ENCODE measurements at places on chromosomes 4 and X.

DNA sequence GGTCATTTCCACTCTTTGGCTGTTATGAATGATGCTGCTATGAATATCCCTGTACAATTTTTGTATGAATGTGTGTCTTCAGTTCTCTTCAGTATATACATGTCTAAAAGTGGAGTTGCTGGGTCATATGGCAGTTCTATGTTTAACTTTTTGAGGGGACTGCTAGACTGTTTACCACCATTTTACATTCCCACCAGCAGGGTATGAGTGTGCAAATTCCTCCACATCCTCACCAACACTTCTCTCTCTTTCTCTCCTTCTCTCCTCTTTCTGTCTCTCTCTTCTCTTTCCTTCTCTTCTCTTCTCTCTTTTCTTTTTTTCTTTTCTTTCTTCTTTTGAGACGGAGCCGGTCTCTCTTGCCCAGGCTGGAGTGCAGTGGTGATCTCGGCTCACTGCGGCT lies 7.8 kb downstream of the WWC2 start:
- DNase-seq: no peak

DNA sequence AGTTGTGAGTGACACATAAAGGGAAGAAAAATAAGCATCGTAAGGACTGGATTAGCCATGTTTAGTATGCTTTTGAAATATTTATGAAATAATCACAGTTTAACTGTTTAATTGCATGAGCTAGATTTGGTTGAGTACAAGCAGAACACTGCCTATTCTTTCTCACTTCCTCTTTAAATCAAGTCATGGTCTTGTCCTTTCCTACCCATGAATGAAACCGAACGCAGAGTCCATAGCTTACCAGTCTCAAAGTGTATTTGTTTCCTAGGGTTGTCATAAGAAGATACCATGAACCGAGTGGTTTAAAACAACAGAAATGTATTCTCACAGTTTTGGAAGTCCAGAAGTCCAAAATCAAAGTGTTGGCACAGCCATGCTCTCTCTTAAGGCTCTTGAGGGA lies 684.0 kb upstream of the MAGEB2 start:
- DNase-seq: no peak

GRCh38 chr4:179595671-179596410 lies 2153.6 kb upstream of the AGA start:
- no peak for DNase-seq

- DNase-seq: no peak
These were observed 48.6 kb upstream of the RASL11B start for GRCh38 chr4:52813546-52813945.

GRCh38 chr4:23866450-23867075 lies 23.3 kb downstream of the PPARGC1A start:
- DNase-seq: no peak

DNA sequence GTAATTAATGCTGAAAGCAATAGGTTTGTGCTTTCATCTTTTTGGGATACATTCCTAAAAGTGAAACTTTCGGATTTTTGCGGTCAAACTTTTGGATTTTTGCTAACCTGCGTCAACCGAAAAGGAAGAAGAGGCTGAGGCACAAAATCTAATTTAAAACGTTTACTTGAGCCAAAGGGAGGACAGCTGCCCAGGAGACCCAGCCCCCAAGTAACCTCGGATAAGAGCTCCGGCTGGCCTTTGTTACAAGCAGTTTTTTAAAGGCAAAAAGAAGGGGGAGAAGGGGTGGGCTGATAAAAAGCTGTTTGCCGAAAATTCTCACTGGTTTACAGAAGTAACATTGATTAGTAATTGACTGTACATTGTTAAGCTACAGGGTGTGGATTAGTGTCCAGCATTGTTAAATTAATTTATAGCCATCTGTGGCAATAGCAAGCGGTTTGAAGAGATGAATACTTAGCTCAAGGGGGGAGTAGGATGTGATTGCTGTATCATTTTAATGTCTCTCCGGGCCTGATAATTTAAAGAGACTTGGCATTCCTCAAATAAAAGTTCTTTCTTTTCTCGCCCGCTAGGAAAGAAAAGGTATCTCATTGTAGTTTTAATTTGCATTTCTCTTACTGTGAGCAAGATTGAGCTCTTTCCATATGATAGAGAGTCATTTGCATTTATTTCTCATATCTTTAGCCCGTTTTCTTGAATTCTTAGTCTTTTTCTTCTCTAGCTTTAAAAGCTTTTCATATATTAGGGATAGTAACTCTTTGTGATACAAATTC lies 59.1 kb upstream of the USP9X start:
- no peak for DNase-seq

DNA sequence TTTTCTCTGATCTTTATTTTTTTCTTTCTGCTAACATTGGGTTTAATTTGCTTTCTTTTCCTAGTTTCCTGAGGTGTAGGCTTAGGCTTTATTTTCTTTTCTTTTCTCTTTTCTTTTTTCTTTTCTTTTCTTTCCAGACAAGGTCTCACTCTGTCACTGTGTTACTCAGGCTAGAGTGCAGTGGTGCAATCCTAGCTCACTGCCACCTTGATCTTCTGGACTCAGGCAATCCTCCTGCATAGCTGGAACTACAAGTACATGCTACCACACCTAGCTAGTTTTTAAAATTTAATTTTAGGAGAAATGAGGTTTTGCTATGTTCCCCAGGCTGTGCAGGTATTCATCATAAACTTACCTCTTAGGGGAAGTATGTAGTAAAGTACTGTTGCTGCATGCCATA lies 197.8 kb upstream of the ANKRD50 start:
- no peak for DNase-seq

GRCh38 chr4:7559316-7559715 lies 124.6 kb upstream of the PSAPL1 start:
- no peak for DNase-seq

DNA sequence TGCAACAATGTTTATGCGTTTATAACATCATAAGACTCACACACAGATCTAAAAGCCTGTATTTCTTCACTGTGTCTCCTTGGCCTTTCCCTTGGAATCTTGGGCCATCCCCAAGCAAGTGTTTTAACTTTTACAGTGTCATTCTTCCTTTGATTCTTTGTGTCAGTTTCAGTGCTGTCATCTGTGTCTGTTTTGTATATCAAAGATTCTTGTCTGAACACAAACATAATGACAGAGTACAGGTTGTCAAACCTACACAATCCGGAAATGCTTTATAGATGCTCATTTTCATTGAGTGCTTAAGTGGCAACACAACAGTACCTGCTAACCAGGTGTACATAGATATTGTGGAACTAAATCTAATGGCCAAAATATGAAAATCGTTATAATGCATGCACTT lies 1500.0 kb downstream of the TECRL start:
- no peak for DNase-seq

- no peak for DNase-seq
These were observed 71.8 kb downstream of the FUNDC1 start for GRCh38 chrX:44470816-44471215.

GRCh38 chr4:8675906-8676305 lies 83.3 kb downstream of the CPZ start:
- DNase-seq: no peak

DNA sequence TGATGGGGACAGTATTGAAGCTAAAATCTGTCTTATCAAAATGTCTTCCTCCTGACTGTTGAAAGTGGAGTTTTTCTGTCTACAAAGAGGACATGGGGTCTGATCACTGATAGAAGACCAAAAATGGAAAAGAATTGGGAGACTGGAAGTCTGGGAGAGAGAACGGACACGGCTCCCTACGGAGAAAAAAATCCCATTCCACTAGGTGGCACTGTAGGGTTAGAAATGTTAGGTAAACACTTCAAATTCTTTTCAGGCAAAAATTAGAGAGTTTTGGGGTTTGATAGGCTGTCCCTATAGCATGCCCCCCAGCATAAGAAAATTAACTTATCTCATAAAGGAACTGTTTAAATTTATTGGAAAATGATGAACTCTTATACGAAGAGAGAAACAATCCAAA lies 200.5 kb downstream of the FAM133A start:
- DNase-seq: peak; percentile 12

- no peak for DNase-seq
These were observed 72.8 kb downstream of the GRXCR1 start for GRCh38 chr4:42965326-42965725.

DNA sequence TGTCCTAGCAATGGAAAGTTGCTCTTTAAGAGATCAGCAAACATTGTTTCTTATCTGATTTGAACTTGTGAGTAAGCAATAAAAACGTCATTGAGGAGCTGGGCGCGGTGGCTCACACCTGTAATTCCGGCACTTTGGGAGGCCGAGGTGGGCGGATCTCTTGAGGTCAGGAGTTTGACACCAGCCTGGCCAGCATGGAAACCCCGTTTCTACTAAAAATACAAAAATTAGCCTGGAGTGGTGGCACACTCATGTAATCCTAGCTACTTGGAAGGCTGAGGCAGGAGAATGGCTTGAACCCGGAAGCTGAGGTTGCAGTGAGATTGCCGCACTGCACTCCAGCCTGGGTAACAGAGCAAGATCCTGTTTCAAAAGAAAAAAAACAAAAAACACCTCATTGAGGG lies 11.2 kb upstream of the PLAC8 start:
- DNase-seq: no peak

- peak; percentile 30 for DNase-seq
These were observed 86.3 kb downstream of the EGF start for GRCh38 chr4:109998867-109999584.

GRCh38 chr4:112189754-112190153 lies 41.8 kb upstream of the AP1AR start:
- no peak for DNase-seq

DNA sequence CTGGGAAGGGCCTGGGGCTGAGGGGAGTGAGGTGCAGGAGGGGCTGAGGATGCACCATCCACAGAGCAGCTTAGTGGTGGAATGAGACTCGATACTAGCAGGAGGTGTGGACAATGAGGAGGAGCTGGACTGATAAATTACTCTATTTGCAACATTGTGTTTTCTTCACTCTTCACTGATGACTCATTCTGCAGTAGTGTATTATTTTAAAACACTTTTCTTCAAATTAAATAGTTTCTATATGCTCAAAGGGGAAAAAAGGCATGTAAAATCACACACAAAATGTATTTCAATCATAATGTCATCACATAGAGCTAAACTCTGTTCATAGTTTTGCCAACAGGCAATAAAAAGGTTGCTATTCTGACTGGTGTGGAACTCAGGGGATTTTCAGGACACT lies 467.0 kb upstream of the CTSO start:
- DNase-seq: no peak

- no peak for DNase-seq
These were observed 43.1 kb downstream of the MRPL1 start for GRCh38 chr4:77905651-77906263.

DNA sequence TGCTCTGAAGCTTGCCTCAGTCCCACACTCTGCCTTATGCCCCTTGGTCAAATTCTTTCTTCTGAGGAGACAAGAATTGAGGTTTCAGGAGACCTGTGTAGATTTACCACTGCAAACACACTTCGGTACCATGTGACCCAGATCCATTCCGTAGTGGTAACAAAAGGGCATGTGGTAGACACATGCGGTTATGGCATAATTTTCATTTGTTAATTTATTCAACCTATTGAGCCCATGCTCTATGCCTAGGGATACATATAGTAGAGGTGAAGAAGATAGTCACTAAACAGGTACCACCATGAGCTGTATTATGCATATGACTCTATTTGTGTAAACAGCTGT lies 190.9 kb downstream of the NDST4 start:
- DNase-seq: no peak

GRCh38 chrX:41824551-41824950 lies 98.8 kb downstream of the CASK start:
- DNase-seq: peak; percentile 22

GRCh38 chr4:159269956-159270355 lies 167.1 kb downstream of the RAPGEF2 start:
- no peak for DNase-seq

DNA sequence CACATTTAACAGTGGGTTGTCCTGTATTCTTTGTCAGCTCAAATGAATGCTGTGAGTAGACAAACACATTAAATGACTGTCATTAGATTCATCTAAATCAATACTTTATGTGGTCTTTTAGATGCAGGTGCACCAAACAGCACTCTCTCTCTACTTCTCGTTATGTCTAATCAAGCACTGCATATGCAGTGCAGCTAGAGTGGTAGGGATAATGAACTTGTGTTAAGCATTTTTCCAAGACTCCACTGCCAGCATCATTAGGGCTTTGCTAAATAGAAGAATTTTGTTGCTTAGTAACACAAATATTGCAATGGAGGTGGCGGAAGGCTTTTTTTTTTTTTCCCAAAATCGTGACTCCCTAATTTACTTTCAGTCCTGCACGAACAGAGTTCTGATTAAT lies 447.0 kb upstream of the GALNT7 start:
- DNase-seq: no peak

GRCh38 chr4:114601304-114602052 lies 2.9 kb downstream of the UGT8 start:
- no peak for DNase-seq

GRCh38 chr4:56871371-56871866 lies 36.3 kb upstream of the REST start:
- no peak for DNase-seq

GRCh38 chrX:18194688-18195087 lies 26.0 kb downstream of the BEND2 start:
- DNase-seq: no peak

DNA sequence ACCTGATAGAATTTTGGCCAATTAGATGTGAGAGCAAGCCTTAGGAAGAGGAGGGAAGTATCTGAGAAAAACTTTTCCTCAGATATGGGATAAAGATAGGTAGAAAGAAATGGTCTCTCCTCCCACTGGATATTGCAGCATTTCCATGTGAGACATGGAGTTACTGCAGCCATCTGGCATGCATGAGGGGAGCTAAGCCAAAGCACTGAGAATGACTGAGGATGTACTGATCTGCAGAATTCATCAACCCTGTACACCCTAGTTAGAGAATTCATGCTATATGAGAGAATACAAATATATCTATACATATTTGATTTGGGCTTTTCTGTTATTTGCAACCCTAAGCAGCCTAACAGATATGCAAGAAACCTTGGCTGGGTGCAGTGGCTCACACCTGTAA lies 52.5 kb upstream of the RPL34 start:
- DNase-seq: no peak

- DNase-seq: no peak
These were observed 128.8 kb downstream of the NSUN7 start for GRCh38 chr4:40878548-40879055.

GRCh38 chr4:175457956-175458355 lies 354.1 kb downstream of the GPM6A start:
- DNase-seq: no peak

- DNase-seq: no peak
These were observed 41.5 kb upstream of the PTCHD1 start for GRCh38 chrX:23292988-23293651.
